ENCODE measurements at places on chromosomes 7 and 10.

DNA sequence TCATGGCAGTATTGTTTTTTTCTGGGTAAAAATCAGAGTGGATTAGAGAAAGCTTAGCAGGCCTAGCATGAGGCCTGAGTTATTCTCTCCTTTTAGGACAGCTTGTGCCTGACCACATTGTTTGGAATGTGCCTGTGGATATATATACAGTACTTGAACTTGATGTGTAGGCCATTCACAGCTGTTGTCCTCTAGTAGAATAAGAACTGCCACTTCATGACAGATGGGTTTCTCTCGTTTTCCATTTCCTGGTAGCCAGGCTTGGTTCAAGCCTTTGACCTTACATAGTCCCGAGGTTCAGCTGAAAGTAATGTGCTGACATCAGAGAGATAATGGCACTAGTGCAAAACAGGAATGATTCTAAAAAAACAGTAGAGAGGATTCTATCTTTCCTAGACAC is 473.9 kb downstream of the AUTS2 start:
- DNase-seq: peak; percentile 5

DNA sequence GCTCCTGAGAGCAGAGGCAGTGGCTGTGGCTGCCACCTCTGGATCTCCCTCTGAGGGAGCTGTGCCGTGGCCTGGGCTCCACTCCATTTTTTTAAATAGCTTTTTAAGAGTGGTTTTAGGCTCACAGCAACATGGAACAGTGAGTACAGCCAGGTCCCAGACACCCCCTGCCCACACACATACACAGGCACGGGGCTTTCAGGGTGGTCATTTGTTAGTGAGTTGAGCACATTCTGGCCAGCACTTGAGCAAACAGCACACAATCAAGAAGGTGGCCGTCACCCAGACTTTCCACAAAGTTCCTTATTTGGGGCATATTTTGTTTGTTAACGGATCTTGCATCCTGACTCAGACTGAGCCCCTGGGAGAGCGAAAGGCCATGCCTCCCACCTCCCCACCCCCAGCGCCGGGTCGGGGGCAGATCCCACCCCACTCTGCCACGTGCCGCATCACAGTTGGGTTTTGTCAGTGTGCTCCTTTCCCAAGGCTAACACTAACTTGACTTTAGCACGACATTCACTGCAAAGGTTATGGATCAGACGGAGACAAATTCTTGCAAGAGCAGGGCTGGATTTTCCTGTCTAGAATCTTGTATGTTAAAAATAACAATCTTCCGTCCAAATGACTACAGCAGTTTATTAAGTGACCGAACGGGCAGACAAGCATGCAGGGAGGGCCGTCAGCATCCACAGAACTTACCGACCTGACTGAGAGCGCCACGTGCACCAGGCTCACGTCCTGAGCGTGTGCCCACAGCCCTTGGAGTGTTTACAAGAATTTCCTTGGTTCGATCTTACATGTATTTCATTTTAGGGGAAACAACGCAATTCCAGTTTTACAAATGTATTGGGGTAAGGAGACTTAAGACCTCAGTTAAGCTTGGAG is 156.5 kb upstream of the NPS start:
- DNase-seq: no peak

GRCh38 chr7:134995239-134996096 is 9.2 kb downstream of the AGBL3 start:
- DNase-seq: no peak

DNA sequence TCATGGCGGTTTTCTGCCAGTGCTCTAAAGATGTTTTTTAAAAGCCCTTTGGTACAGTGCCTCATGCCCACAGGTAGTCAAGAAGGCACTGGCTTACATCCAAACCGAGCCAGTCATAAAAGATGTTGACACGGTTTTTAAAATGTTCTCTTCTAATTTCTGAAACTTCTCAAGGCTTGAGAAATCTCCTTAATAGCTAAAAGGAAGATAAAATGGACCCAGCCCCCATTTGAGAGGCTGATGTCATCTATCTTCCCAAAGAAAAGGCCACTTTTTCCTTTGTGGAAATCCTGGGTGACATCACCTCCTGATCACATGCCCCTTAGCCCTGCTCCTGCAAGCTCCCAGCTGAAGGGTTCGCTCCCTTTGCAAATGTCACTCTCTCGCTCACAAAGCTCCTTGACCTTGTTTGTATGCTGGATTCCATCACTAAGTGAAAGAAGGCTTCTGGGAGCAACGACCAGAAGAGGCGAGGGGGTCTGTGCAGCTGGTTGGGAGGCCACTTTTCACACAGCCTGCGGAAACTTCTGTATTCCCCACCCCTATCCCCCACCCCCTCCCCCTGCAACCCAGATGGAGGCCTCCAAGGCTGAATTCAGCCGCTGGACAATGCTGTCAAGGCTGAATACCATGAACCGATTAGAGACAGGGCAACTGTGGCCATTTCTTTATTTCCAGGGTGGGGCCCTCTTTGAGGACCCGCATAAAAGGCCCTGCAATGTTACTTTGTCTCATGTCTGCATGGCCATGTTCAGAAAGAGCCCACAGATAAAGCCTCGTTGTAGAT is 122.8 kb downstream of the CUBN start:
- DNase-seq: no peak

GRCh38 chr10:52615756-52616394 is 156.7 kb downstream of the MBL2 start:
- no peak for DNase-seq

GRCh38 chr10:130108934-130109604 is 1.6 kb downstream of the C10orf143 start:
- no peak for DNase-seq

DNA sequence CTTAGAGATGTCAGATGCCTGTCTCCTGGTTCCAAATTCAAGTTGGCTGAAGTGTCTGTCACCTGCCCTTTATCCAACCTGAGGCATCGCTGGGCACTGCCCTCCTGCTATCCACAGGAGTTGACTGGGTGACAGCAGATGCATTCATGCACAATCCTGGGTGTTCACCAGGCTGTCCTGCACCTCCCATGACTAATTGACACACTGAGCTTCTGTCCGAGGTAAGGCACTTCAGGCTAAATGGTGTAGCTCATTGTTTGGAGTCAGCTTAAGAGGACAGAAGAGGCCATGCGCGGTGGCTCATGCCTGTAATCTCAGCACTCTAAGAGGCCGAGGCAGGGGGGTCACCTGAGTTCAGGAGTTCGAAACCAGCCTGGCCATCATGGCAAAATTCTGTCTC is 2.4 kb downstream of the UCMA start:
- DNase-seq: no peak

GRCh38 chr7:91514591-91514990 is 250.4 kb downstream of the FZD1 start:
- DNase-seq: no peak

DNA sequence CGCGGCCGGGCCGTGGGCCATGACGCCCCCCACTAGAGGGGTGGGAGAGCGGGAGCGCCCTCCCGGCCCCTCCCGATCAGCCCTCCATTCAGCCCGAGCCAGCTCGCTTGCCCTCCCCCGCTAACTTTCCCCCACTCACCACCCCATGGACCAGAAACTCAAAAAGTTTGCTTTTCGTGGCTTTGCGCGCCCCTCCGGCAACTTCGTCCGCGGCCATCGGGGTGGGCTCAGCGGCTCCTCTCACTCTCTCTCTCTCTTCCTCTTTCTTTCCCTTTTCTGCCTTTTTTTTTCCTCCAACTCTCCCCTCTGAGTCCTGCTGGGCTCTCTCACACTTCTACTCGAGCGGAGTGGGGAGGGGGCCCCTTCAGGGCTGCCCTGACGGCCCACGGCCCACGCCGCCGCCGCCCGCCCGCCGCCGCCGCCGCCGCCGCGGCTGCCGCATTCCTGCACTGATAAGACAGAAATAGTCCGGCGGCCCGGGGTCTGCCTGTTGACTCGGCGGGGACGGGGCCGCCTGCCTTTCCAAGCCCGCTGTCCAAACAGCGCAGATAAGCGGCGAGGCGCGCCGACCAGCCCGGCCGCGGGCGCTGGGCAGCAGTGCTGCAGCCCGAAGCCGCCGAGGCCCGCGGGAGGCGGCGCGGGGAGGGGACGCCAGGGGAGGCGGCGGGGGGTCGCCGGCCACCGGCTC is at the start of gene SMARCD3:
SMARCD3 (minus strand) TSS at position 349 of the 688 bp plus-strand sequence; CDS start at position 217, 132 bp downstream.
- peak; percentile 77 for DNase-seq

GRCh38 chr7:80244206-80244916 is 109.7 kb downstream of the GNAI1 start:
- no peak for DNase-seq

DNA sequence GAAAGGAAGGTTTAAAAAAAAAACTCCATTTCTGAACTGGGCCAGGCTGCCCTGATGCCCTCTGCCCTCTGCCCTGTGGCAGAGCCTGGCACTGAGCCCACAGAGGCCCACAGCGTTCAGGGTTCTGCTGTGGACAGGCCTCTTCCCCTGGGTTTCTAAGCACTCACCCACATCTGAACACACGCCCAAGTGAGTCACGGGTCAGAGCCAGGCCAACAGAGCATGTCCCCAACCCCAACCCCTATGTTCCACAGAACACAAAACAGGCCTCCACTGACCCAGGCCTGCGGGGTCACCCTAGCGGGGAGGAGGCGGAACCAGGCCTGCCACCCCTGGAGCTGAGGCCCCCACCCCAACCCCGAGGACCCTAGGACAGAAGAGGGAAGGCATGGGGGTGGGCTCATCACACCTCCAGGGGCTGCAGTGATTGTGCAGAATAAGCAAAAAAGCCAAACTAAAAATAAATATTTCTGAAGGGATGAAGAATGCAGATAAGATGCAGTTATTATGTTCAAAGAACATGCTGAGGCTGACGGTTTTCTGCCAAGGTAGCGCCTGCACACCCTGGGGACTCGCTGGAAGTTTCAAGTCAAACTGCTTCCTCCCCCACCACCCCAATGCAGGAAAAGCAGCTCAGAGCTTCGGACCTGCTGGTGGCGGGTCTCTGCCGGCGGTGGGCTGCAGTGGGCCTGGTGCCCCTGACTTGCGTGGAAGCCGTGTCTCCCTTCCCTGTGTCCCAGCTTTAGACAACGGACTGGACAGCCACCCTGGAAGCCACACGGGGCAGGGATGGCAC is 5.4 kb downstream of the WDR86 start:
- DNase-seq: peak; percentile 56

DNA sequence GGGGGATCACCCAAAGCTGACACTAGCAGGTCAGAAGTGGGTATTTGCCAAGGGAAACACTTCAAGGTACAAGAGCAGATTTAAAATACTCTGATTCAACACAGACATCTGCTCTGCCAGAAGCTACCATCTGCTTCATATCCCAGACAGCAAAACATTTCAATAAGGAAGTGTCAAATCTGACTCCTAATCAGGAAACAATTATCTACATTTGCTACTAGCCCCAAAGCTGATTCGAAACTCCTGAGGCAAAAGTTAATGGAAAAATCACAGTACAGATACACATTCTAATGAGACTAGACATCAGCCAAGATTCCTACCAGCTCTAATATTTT is 48.9 kb downstream of the PARD3 start:
- no peak for DNase-seq

DNA sequence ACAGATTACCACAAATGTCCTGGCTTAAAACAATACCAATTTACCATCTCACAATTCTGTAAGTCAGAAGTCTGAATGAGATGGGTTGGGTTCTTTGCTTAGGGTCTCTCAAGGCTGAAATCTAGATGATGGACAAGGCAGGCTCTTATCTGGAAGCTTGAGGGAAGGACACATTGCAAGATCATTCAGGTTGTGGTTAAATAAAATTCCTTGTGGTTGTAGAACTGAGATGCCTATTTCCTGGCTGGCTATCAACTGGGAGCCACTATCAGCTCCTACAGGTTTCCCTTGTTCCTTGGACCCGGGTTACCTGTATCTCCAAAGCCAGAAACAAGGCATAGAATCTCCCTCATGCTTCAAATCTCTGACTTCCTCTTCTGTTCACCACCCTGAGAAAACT is 148.4 kb downstream of the MDFIC start:
- DNase-seq: no peak

- no peak for DNase-seq
Measured at GRCh38 chr10:77863446-77863845, 63.1 kb downstream of the DLG5 start.

DNA sequence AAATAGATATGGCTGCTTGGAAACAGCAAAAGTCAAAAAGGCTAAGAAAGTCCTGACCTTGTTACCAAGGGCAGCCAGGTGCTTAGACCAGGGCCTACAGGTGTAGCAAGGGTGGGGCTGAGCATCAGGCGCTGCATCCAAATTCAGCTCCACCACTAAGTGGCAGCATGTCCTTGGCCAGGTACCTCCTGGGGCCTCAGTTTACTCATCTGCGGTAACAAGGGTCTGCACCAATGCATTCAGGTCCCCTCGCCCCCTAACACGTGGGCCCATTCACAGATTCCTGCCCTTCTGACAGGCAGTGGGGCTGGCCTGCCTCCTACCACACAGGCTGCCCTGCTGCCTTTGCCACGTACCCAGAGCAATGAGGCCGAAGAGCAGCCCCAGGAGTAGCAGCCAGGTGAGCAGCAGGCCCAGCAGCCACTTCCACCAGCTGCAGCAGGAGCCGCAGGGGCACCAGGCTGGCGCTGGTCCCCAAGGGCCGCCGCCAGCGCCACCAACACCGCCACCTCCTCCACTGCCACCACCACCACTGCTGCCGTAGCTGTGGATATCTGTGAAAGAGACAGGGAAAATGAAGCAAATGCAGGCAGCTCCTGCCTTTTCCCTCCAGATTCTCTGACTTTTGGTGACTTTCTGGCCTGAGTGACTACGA is 28.9 kb downstream of the COL17A1 start:
- DNase-seq: no peak

GRCh38 chr10:33208166-33208565 is 126.3 kb downstream of the NRP1 start:
- DNase-seq: no peak

DNA sequence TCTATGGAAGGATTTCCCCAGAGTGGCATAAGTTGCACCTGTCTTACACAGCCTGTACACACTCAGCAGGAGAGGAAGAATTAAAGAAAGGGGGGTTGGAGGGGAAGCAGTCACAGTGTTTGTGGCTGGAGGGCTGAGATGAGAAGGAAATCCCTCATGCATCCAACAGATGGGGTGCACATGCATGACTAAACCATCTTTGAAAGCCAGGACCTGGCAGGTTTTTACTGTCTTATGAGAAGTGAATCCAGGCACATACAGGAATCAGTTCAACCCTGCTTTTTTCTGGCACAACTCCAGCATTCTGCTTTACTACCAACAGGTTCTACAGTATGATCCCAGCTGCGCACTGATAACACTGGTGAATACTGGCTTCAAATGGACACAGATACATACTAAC is 107.7 kb downstream of the CACNA2D1 start:
- DNase-seq: no peak

DNA sequence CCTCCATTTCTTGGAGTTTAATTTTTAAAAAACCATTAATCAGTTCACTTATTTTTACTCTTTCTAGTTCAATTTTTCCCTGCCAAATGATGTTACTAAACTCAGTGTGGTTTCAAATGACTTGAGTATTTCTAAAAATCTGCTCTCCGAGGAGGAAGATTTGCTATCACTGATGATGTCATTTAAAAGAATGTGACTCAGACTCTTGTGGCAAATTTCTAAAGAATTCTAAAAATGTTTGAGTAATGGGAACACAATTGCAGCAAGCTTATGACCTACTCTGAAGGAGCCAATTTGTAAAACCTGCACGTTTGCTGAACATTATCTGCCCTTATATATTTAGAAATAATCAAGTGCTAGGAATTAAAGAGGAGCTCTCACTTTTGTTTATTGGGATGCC is 88.6 kb downstream of the SPAG6 start:
- peak; percentile 74 for DNase-seq
